ENCODE measurements at places on chromosomes 3 and 15. TPM values are rescaled to one million over a fixed set of nuclear protein-coding genes. Genes with fewer than 3 reads are reported as not detected.

DNA sequence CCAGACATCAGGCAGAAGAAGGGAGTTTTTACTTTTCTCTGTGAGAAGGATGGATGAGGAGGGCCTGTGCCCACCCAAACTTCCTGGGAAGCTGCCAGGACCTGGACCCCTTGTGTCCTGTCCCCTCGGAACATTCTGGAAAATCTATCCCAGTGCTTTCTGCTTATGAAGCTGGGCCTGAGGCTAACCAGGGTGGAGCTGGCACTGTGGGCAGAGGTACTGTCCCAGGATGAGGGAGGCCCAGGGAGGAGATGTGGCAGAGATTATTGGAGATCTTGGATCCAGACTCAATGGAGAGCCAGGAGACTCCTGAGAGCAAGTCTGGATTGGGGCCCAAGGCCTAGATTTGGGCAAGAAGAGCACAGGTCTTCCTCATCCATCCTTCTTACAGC is 44.4 kb downstream of the SPSB4 start:
- no peak for DNase-seq

- DNase-seq = peak; percentile 55
Observed at GRCh38 chr3:101940521-101941317, 91.4 kb downstream of the NFKBIZ start.

- DNase-seq = no peak
Observed at GRCh38 chr3:112297714-112298113, 3.7 kb upstream of the SLC9C1 start.

DNA sequence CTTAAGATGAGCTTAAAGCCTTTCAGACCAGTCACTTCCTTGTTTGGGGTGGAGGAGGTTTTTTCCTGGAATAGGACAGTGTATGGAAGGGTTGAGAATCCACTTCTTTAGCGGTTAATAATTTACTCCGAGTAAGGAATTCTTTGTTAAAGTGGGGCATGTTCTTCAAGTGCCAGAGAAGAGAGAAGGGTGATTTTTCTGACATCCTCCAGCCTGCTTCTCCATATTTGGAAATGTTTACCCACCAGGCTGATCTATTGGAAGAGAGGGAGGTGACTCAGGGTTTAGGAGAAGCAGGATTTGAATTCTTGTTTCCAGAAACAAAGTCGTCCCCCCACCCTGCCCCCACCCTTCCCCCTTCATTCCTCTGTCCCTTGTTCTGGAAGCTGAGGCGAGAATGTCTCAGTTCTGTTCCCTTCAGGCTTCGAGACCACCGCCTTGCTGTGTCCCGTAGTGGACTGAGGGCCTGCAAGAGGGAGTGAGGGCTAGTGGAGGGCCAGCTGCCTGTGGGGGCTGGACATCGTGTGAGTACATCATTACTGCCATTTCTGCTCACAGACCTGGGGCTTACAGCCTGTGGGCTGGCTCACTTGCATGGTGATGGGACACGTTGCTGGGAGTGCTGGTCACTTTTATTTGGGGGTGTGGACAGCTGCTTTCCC is 58.5 kb downstream of the LPP start:
- DNase-seq = no peak

DNA sequence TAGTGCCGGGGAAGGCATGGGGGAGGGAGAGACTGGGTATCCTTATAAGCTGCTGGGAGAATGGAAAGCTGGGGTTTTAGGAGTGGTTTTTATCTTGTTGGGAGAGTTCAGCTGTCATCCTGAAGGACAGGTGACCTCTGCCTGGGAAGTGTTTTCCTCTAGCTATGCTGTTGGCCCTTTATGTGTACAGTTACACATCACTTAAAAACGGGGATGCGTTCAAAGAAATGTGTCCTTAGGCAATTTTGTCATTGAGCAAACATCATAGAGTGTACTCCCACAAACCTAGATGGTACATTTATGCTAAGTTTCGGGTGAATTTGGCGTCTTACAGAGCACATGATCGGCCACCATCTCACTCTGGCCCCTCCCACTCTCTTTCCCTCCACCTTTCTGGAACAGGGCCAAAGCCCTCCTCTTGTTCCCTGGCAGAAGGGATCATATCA is 164.3 kb upstream of the NUDT16 start:
- no peak for DNase-seq

Gene CASR
- 0.03 TPM for polyA plus RNA-seq

All from muscle of back (tissue), 13 donors.